Activated T-helper 2 cell treated with anti-CD3 and anti-CD28 coated beads, Interferon-gamma antibody, Interleukin-2, Interleukin-4, amounts not matched to agents 10 μg/mL and 5 μg/mL and 100 μg/mL, durations not matched to agents 14 hours and 24 hours and 36 hours (primary cell): ENCODE measurements at places on chromosomes 5 and 9. TPM values are rescaled to one million over a fixed set of nuclear protein-coding genes. Genes with fewer than 3 reads are reported as not detected.

DNA sequence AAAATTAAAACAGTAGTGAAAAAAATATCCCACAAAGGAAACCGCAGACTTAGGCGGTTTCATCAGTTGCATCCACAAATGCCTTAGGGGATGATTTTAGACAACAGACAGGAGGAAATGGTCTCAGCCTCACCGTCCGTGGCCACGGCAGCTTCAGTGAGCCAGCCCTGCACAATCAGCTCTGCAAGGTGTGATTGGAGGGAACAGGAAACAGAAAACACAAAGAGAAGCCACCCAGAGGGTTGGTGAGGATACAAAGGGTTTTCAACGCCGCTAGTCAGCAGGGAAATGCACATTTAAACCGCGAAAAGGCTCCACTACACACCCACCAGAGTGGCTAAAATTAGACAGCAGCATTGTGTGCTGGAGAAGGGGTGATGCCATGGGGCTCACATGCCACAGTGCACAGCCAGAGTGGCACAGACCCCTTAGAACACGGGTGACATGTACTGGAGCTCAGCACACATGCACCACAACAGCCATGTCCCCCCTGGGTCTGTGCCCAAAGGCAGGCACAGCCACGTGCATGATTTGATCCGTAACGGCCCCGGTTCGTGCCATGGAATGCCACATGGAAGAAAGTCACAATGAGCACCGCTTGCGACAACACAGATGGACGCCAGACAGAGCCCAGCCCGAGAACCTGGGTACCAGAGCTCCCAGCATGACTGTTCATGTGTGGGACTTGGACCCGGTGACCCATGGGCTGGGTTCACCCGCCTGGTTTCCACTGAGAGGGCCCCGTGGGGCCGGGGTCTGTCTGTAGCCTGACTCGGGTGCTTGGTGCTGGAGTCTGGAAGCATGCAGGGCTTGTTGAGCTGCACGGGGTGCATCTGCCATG lies 18.3 kb upstream of the TERT start:
- no peaks in the 10 kb centered on the region for H3K27me3 ChIP-seq
- peak overlapping the region; percentile 10 for H3K4me3 ChIP-seq
- peaks cover 61% of the 10 kb centered on the region for H3K4me1 ChIP-seq

GRCh38 chr9:112884101-112884500 lies 6.6 kb downstream of the SLC46A2 start:
- no peak overlapping the region for H3K27ac ChIP-seq
- no peak overlapping the region for H3K4me3 ChIP-seq
- H3K27me3 ChIP-seq = peaks cover 9% of the 10 kb centered on the region
- no peaks in the 10 kb centered on the region for H3K36me3 ChIP-seq

The ANKRD34B gene
- total RNA-seq = not detected in 2 replicates

The MED27 gene
- total RNA-seq = 37.2 TPM in 2 replicates

The UGT3A1 gene
- not detected in 2 replicates for total RNA-seq
